Stimulated activated memory B cell treated with anti-CD40 and anti-IgM and Interleukin-4, amounts not matched to agents 10 μg/mL and 1 μg/mL and 100 μg/mL, for 72 hours (primary cell): ENCODE measurements at places on chromosomes 1 and 21.

DNA sequence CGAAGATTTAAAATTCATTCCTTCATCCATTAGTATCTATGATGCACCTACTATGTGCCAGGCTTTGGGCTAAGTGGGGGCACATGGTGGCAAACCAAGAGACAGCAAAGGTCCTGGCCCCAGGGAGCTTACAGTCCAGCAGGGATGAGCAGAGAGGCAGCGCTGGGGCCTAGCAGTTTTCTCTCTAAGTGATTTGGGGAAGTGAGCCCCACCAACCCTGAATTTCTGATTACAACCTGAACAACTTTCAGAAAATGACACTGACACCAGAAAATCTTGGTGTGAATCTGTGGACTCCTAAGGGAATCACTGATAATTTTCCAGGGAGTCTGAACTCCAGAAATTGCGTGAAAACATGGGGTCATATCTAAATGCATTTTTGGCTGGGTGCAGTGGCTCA, 111.5 kb downstream of the CAPN8 start:
- no peak for ATAC-seq

DNA sequence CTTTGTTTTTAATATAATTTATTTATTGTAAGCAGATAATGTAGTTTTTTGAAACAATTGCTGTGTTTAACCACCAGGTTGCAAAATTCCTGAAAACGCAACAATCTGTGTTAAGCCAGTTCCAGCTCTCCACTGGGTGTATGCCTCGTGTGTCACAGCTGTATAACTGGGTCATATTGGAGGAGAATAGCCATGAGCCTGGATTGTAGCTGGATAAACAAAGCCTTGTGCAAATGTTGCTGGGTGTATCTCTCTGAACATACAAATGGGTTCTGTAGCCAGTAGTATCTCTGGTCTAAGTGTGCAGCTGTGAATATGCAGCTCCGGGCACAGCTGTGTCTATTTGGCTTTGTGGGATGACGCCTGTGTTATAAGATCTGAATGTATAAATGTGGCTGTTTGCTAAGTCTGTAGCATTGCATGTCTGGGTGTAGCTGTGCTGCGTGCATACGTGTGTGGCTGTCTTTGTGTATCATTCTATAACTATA, 2.8 kb downstream of the TCEA3 start:
- ATAC-seq, result no peak

DNA sequence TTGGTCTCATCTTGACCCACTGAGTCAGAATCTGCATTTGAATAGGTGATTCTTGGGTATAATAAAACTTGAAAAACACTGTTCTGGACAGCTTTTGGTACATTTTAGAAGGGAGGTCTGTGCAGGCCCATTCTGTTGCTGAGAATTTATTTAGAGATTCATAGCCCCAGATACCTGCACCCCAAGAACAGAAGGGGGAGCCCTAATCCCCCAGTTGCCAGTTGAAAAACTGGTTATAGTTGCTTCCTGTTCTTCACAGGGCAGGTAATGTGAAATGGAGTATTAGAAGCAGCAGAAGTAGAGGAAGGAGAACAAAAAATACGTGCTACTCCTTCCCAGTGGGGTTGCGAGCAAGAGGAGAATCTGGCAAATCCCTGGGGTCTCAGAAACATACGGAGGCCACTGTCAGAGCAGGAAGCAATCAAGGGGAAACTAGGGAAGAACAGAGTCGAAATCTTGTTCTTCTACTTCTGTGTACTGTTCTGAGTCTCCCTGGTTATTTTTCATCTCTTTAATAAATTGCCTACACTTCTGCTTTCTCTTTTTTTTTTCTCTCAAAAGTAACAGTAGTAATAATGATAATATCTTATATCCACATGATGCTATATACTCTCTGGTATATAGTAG, 4.6 kb upstream of the CLCA2 start:
- ATAC-seq, result peak; percentile 86

- ATAC-seq, result no peak
Measured at GRCh38 chr1:247077213-247077612, 1.4 kb downstream of the ZNF670 start.

DNA sequence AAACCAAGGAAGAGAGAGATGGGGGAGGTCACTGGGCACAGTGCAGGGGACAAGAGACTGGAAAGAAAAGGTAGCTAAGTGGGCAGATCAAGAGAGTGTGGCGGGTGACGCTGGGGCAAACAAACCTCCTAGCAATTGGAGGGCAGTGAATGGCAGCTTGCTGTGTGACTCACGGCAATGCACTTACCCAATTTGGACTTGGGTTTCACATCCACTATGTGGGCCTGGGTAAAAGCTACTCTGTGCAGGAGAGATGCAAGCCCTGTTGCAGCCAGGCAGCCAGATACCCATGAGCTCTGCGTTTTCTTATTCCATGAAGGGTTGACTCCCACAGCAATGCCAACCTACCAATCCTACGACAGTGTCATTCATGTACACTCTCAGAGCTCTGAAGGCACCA, 9.5 kb downstream of the PLXNA2 start:
- peak; percentile 16 for ATAC-seq

GRCh38 chr1:1432951-1433803, 2.3 kb upstream of the VWA1 start:
- peak; percentile 4 for ATAC-seq

- no peak for ATAC-seq
Measured at GRCh38 chr1:56297208-56297607, 282.2 kb downstream of the PLPP3 start.

GRCh38 chr1:68359045-68359444, 90.7 kb downstream of the RPE65 start:
- ATAC-seq, result no peak

- ATAC-seq, result no peak
Measured at GRCh38 chr1:1609822-1610485, 5.3 kb upstream of the MIB2 start.

DNA sequence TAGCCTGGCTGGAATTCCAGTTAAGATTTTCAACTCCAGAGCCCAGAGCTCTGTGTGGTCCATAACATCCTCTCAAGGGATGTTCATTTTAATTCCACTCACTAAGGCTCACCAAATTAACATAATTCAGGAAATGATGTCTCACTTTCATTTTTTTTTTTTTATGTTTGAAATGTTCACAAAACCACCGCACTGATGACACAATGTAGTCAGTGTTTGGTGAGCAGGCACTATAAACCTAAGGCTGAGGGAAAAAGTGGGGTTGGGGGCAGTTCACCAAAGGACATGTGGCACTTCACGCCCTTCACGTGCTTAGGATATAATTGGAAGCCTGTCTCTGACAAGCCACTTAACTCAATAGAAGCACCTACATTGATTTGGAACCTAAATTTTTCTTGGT, 177.3 kb upstream of the CAMK1G start:
- ATAC-seq, result no peak

GRCh38 chr1:174023440-174023839, 1.3 kb upstream of the RC3H1 start:
- no peak for ATAC-seq

DNA sequence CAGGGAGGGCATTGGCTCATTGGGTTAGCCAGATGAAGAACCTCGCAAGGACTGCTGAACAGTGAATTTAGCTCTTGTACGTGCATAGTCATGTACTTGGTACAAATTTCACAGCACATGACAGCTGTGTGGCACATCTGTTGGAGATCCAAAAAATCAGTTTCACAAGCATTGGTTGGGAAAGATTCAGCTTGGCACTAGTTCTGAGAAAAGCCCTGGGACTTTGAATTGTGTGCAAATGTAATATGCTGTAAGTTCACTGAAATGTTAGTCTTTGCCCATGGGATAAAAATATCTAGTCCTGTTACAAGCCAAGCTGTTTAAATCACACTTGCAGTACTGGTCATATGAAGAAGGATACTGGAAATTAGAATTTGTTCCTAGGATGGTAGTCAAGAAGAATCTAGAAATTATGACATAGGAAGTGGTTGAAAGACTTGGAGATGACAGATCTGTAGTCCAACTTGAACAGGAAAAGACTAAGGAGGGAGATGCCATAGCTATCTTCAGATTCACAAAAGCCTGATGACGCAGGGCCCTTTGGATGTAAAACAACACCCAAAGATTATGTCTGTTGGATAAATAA, 19.2 kb downstream of the LAMC2 start:
- ATAC-seq, result no peak

DNA sequence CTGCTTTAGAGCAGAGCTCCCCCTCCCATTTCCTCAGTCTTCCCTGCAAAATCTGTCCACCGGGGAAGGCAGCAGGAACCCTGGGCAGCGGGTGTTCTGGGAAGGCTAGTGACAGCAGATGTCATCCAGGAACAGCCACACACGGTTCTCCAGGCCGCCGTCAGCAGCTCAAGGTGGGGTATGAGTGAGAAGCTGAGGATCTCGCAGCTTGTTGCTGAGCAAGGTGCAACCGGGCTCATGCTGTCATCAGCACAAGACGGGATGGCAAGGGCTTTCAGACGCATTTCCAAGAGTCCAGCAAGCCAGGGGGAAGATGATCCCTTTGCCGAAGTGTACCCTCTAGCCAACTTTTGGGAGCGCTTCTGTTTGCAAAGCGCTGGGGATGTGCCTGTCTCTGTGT, 23.0 kb upstream of the SPSB1 start:
- ATAC-seq, result no peak

GRCh38 chr21:34537838-34538237, 25.8 kb upstream of the KCNE1 start:
- no peak for ATAC-seq

GRCh38 chr1:22117238-22117637, 25.7 kb downstream of the WNT4 start:
- no peak for ATAC-seq

DNA sequence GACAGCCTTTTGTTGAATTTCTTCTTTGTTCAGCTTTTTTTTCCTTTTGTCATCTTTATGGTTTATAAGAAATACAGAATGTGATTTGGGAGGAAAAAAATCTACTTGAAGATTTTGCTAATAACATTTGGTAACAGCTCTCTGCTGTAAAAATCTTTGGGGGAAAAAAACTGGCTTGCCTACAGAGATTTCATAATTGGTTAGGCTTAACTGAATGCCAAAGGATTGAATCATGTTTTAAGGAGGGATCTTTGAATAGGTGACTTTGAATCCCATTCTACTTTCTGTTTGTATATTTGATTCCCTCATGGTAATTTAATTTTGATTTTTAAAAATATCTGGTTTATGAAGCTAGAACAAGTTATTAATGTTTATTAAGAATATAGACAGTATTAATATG, 3.2 kb downstream of the BTF3L4 start:
- ATAC-seq, result no peak

- ATAC-seq, result no peak
Measured at GRCh38 chr21:33578214-33578613, 10.3 kb downstream of the DONSON start.

DNA sequence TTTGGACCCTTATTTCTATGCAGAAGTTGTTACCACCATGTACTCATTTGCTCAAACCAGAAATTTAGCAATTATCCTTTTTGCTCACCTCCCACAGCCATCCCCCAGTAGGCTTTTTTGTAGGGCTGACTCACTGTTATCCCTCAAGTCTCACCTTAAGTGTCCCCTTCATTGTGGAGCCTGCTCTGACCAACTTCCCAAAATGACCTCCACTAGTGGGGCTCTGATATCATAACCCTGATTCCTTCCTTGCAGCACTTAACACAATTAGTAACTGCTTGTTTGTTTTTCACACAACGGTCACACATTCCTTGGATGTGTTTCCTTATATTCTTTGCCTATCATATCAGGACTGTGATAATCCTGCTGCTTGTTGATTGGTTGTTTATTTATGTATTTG, 76.7 kb downstream of the PATJ start:
- no peak for ATAC-seq

GRCh38 chr21:27047658-27048314, 80.9 kb upstream of the ADAMTS5 start:
- ATAC-seq, result no peak

DNA sequence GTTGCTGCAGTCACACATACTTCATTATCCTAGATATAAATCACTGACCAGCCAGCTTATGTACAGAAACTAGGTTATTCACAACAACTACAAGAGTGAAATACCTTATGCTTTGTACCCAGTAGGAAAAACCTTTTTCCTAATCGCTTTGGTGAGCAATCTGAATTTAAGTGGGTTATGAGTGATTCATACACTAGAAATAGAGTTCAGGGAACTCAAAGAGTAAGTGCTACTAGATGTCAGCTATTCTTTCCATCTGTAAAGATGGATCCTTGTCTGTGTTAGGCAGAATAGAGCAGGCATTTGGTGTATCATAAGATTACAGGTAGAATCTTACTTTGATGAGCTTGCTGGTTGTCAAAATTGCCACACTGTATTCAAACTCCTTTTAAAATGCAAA, 101.9 kb downstream of the ZNF644 start:
- ATAC-seq, result no peak

DNA sequence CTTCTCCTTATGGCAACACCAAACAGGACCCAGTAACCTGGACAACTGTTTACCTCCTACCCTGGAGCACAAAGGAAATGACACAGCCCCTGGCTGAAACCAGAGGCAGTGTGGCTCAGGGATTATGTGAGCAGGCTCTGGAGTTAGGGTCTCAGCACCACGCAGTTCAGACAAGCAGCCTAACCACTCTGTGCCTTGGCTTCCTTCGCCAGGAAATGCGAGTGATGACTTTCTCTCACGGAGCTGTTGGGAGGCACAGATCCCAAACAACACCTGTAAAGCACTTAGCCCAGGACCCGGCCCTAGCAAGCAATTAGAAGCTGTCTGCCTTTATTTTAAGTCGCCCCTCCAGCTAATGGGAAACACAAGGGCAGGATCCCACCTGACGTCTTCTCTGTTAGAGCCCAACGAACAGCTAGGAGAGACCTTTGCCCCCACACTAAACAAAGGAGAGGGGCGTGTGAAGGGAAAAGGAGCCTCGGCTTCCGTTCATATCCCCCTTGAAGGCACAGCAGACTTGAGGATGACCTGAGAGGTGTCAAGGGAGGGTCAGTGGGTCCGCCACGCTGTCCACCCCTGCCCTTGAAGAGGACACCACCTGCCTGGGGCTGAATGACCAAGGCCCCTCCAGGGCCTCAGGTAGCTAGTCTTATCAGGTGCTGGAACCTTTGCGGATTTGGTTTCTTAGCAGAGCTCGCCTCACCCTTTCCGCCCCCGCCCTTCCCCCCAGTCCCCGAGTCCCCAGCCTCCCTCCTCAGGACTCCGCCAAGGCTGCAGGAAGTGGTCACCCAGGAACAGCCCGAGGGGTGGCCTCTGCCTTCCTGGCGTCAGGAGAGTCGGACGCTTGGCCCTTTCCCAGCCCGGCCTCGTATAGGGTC, 860 bp downstream of the TMEM63A start:
- ATAC-seq, result peak; percentile 55

GRCh38 chr1:11151114-11151513, 38.0 kb upstream of the ANGPTL7 start:
- no peak for ATAC-seq

DNA sequence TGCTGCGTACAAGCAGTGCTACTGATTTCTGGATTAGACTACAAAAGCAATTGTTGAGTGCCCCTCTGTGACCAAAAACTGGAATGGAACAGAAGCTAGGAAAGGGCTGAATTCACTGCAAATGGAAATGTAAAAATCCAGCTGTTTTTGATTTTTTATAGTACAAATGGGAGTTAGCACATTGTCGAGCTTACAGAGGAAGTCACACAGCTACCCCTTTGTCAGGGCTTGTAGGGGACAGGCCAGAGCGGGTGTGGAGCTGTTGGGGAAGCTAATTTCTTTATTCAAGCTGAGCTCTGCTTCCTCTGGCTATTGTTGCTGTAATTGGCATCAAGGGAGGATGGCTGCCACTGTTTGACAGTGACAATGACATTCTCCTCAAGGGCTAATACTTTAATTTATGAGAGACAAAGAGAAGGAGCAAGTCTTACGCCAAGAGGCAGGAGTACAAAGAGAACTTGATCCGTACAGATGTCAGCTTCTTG, 96.1 kb downstream of the SLC35F3 start:
- no peak for ATAC-seq
